Aorta (tissue), 5 donors: ENCODE measurements at places on chromosomes 2 and 18. TPM values are rescaled to one million over a fixed set of nuclear protein-coding genes. Genes with fewer than 3 reads are reported as not detected.

DNA sequence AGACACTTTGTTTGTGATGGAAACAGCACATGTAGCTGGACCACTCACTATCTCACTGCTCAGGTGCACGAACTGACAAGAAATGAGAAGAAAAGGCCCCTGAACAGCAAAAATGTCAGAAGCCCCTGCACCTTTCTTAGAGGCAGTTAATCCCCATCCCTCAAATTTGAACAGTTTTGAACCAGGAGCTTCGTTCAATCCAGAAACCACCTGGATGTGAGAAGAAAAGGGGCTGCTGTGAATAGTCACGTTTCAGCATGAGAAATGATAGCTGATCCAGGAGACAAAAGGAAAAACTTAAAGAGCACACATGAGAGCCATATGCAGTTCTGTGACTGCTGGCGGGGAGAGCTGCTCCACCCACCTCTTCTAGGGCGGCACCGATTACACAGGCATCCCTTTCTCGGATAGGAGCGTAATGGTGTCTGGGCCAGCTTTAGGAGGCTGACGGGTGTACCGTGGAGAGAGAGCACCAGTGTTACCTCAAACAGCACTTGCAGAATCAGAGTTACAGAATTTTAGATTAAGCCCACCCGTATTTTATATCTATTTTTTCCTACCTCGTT is 117.0 kb upstream of the EML6 start:
- DNase-seq = no peak

DNA sequence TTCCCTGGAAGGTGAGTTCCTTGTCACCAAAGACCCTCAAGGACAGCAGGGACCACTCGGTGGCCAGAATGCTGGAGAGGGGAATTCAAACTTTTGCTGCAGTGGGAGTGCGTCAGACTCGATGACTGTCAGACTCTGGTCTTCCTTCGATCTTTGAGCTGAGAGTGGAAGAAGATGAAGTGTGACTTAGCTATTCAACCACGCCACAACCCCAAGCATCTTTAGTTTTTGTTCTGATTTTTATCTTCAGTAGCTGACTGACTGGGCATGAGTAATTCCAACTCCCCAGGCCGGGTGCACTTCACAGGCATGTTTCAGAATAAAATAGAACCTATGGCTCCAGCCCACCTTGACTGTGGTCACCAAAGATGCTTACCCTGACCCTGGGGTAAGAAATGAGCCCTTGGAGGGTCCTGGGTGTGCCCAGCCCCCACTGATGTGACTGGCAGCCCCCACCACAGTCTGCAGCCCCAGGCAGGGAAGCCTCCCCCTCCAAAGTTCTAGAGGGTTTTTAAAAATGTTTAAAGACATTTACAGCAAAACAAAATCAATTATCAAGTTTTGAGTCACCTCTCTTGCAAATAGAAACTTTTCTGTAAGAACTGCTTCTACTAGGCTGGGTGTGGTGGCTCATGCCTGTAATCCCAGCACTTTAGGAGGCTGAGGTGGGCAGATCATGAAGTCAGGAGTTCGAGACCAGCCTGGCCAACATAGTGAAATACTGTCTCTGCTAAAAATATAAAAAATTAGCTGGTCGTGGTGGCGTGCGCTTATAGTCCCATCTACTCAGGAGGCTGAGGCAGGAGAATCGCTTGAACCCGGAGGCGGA is 24.9 kb upstream of the YWHAQ start:
- DNase-seq = no peak

DNA sequence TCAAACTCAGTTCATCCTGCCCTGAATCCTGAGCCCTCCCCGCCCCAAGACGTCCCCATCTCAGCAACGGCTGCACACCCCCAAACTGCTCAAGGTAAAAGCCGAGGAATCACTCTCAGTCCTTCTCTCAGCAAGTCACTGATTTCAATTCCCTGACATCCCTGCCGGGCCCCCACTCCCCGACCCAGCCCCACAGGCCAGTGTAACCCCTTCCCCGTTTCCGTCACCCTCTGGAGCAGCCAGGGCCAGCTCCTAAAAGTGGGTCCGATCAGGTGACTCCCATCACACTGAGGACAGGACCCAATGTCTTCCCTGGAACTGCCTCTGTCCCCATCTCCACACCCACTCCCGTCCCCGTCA is 20.5 kb downstream of the SNORC start:
- DNase-seq = no peak

GRCh38 chr2:70926042-70926441 is 9.7 kb upstream of the ATP6V1B1 start:
- no peak for DNase-seq

DNA sequence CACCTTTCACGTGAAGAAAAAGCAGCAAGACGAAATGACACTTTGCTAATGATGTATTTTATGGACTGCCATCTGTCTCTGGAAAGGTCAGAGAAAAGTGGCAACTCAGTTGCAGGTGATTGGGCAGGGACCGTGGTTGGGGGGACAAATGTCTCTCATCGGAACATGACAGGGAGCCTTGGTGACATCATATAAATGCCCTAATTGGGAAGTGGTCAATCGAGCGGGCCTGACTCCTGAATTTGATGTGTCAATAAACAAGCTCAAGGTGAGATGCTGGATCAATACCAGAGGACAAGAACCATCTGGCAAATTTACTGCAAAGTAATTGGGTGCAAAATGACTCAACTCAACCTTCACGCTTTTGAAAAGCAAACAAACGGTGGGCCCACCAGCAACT is 151.9 kb upstream of the SKOR2 start:
- no peak for DNase-seq

DNA sequence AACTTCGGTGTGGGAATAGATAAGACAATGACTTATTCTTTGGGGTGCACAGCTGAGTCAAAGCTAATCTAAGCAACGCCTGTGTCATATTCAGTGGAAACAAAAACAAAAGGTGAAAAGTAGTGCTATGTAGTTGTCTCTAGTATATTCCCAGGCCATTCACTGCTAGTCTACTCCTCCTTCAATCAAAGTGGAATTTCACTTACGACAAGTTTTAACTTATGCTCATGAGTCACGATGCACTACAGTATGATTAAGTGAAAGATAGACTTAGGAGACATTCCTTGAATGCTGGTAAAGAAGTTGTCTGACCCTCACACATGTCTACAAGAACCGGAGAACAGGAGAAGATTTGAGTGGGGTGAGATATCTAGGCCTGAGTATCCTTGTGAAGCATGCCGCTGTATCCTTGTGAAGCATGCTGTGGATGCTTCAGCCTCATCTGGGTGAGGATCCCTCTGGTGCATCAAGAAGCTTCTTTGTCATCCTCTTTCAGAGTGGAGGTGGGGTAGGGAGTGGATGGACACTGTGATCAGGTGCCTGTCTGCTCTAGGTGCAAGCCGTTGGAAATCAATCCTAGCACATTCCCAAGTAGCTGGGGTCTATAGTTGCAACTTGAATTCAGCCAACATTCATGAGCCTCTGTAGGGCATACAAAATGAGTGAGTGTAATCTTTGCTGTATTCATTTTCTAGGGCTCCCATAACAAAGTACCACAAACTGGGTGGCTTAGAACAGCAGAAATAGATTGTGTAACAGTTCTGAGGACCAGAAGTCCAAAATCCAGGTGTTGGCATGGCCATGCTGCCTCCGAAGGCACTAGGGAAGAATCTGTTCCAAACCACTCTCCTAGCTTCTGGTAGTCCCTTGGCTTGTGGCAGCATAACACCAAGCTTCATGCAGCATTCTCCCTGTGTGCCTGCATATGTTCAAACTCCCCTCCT is 173.5 kb upstream of the FN1 start:
- no peak for DNase-seq

DNA sequence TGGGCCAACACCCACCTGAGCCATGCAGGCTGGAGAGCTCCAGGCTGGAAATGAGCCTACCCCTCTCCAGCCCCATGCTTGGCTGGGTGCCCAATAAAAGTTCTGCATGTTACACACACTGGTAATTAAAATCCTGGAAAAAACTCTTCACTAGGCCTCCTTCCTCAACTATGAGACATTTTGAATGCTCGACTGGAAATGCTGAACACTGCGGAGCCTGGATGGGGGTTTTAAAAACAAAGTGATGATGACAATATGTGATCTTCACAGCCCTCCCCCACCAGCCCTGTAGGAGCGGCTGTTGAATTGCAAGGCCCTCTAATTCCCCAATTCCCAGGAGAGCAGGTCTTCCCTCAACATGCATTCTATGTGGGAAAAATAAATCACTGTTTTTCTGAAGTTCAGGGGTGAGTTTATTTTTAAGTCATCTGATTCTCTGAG is 179.2 kb downstream of the TTC32 start:
- no peak for DNase-seq

DNA sequence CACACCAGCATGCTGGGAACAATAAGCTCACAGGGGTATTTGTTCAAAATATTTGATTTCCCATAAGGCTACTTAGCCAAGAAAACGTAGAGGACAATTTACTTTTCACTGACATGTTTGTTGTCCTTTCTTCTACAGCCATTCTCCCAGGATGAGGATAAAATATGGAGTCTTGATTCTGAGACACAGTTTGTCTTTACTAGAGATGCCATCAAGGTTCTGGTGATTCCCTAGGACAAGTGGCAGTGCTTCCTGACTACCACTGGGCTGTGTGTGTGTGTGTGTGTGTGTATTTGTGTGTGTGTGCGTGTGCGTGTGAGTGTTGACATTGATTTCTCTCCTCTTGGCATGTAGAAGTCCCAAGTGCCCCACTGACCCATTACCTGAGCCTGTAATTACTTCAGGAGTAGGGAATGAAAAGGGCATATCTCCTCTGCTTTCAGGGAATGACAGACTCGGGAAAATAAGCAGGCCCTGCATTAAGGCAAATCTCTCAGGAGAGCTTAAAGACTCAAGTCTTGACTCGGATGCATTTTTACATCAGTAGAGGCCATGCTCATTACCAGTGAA is 761.6 kb downstream of the DCC start:
- no peak for DNase-seq

- DNase-seq = no peak
Observed at GRCh38 chr2:128988326-128988725, 669.7 kb upstream of the HS6ST1 start.

DNA sequence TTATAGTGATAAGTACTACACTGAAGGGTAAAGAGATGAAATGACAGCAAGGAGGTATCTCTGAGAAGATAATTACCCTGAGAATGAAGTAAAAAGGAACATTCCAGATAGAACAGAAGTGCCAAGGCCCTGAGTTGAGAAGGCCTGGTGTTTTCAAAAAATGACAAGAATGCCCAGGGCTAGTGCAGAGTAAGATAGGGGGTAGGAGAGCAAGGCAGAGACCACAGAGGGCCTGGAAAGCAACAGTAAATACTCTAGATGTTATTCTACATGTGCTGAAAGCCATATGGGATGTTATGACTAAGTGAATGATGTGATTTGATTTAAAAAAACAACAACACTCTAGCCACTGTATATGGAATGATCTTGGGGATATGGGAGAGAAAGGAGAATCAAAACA is 52.3 kb downstream of the BAZ2B start:
- no peak for DNase-seq

GRCh38 chr2:63658176-63658968 is 69.6 kb downstream of the MDH1 start:
- no peak for DNase-seq

DNA sequence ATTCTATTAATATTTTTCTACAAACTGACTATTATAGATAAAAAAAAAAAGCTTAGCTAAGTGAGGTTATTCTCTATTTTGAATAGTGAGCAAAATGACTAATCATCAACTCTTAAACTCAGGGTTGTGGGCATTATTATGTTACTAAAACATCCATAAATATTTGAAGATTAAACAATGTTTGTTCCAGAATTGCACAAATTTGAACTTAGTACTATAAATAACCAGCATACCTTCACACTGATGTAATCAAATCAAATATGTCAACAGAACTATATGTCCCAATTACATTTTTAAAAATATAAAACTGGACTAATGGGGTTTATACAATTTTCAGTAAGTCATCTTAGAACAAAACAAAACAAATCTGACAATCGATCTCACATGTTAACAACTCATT is 800.9 kb downstream of the LRP1B start:
- no peak for DNase-seq

DNA sequence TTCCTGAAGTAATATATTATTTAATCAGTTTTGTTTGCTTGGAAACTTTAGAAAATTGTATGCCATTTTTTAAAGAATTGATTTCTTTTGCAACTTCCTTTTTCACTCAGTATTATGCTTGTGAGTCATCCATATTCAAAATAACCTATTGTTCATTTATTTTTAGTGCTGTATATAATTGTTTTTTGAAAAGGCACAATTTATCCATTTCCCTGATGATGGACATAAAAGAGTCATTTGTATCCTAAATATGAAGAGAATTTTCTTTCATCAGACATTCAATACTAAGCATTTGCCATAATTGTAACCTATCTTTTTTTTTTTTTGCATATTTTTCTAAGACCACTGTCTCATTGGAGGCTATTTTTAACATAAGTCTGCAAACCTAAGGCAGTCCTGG is 134.1 kb upstream of the SERPINE2 start:
- no peak for DNase-seq

- no peak for DNase-seq
Observed at GRCh38 chr2:47297767-47298425, 105.1 kb upstream of the MSH2 start.

DNA sequence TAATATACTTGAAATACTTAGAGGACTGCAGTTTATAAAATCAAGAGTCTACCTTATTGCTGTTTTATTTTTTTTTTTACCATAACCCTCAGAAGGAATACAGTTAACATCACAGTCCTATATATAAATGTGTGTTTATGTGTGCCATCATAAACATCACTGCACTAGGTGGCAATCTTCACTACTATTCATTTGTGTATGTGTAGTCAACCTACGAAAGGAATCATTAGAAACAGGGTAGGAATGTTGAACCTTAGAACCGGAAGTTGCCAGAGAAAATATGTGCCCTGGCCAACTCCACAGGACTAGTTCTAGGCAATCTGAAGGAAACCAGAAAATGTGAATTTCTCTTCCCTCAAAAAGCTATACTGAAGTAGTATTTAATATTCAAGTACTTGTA is 3.4 kb downstream of the GEN1 start:
- DNase-seq = no peak

- no peak for DNase-seq
Observed at GRCh38 chr2:29269095-29269764, 154.0 kb downstream of the CLIP4 start.

CDK15 gene
- total RNA-seq = 3.9 TPM

SPATA3 gene
- not detected for total RNA-seq

ABCG5 gene
- total RNA-seq = not detected

GATA6 gene
- 41.5 TPM for total RNA-seq

ABCB11 gene
- 0.21 TPM for total RNA-seq

PIGN gene
- total RNA-seq = 25.0 TPM

LINC00305 gene
- total RNA-seq = not detected

C2orf78 gene
- not detected for total RNA-seq
